ENCODE measurements at places on chromosomes 16 and 17.

DNA sequence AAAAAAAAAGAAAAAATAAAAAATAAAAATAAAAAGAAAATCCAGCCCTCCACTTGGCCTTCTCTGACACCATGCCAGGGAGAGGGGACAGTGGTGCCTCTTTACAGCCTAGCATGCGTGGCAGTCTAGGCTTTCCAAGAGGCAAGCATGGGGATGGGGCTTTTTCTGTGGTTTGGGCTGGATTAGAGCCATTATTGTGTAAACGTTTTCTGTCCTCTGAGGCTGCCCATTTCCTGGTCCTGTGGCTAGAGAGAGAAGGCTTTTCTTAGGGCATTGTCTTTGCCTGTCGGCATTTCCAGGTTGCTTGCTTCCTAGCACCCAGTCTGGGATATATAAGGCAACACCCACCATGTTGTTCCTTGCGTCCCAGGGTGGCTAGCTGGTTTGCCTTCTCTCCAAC lies 2.7 kb upstream of the DHRS7B start:
- DNase-seq = no peak

DNA sequence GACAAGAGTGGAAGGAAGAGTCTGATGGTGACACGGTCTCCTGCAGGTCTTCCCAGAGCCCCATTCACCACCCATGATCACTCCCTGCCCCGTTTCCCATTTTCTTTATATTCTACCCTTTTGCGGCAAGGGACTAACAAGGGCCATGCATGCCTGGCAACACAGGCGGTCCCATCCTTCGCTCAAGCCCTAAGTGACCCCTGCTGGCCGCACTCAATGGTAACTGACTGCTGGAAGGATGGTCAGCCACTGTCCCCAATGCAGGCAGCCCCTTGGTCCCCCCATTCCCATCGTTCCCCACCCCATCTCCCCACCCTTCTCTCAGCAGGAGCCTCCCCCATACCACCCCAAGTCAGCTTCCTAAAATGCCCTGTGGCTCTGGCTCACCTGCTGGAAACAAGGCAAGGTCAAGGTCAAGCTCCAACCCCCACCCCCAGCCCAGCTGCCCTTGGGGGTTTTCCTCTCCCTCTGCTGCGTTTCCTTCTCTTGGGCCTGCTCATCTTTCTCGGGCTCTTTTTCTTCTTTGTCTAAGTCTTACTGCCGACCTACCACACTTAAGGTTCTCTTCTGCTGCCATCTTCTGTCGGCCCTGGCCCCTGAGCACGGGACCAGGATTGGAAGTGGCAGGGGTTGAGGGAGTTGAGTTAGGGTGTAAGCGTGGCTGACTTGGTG lies 116.0 kb downstream of the RPTOR start:
- DNase-seq = no peak

GRCh38 chr16:72752004-72752695 lies 295.8 kb downstream of the ZFHX3 start:
- DNase-seq = no peak

DNA sequence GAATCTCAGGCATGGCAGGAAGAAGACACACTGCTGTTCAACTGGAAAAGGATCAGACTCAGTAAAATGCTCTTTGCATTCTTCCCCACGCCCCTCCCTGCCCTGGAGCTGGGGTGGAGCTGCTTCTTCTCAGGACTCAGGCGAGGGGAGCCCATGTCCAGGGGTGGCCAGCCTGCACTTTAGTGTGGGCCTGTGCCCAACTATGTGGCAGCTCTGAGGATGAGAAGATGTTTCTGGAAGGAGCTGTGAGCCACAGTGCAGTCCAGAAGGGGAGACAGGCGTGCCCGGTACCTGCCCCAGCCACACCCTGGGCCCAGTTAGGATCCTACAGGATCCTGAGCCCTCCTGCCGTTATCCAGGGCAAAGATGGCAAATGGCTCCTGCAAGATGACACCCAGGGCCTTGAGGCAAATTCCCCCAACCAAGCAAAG lies 120.3 kb downstream of the ANKRD11 start:
- DNase-seq = no peak

- DNase-seq = no peak
These were observed 353.9 kb downstream of the CPPED1 start for GRCh38 chr16:12449795-12450194.

DNA sequence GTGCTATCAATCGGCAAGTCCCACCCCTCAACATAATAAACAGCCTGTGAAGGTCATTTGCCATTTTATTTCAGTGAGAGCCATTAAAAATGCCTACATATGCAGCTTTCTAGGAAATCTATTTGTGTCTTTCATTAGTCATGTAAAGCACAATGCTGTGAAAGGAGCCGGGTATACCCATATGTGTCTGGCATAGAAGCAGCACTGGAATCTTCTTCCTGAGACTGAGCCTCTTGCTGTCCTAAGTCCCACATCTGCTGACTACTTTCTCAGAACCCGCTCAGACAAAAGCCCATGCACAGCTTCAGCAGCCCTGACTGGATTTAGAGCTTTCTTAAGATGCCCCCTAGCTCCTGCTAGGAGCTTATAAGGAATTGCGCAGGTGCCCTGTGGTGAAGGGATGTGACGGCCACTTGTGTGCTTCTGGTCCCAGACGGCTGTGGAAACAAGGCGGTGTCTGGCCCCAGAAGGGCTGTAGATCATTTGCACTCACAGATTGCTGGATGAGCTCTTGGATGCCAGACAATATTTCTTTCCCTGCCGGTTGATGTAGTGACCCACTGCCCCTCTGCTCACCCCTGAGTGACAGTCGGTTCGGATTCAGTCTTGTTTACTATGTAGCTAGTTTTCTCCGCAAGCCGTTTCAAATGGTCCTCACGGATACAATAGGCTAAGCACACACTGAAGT lies 172.2 kb downstream of the ANKFN1 start:
- DNase-seq = no peak
